Cerebellar nuclear complex (tissue), 1 donor: ENCODE measurements at places on chromosomes 4 and X.

GRCh38 chr4:23312686-23313085 lies 577.2 kb downstream of the PPARGC1A start:
- no peak for DNase-seq

DNA sequence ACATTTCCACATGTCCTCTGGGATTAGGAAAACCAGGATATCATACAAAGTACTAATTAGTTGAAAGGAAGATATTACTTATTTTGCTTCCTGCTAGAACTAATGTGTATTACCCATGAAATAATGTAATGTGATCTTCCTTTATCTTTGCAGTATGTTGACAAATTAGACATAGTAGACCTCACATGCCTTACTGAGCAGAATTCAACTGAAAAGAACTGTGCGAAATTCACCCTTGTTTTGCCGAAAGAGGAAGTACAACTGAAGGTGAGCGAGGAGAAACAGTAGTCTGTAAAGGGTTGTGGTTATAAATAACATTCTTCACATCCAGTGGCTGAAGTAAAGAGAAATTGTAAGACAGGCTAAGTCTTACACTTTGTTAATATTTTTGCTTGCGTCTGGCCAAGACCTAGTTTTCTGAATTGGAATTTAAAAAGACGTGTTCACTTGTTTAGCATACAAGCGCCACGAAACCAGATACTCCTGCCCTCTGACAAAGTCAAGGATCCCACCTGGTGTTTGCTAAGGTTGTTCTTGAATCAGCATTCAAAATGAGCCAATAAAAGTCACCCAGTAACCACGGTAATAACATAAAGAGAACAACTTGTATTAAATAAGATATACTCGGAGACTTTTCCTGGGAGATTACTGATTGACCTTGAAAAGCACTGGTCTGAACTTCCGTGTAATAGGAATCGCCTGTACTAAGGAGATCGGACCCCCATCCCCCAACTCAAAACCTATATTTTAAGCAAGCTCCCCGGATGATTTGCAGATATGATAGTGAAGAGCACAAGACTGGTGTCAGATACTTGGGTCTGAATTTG lies 16.9 kb downstream of the STAP1 start:
- no peak for DNase-seq

- DNase-seq: no peak
Measured at GRCh38 chr4:111979921-111980320, 165.3 kb upstream of the FAM241A start.

GRCh38 chrX:65148232-65148631 lies 172.0 kb upstream of the ZC4H2 start:
- no peak for DNase-seq

DNA sequence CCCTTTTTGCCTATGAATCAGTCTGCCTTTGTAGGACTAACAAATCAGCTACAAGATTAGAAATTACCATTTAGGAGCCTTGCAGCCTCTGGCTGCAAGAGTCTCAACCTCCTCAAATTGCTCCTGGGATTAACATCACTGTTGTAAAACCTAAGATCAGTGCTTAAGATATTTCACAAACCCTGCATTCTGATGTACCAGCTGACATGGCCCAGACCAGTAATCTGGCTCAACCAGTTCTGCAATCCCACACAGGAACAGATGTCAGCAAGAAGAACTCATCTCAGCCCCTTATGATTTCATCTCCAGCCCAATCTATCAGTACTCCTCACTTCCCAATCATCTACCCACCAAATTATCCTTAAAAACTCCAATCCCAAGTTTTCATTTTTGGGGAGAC lies 32.5 kb upstream of the AADAT start:
- DNase-seq: no peak

GRCh38 chr4:128279624-128280225 lies 7.9 kb downstream of the PGRMC2 start:
- no peak for DNase-seq

DNA sequence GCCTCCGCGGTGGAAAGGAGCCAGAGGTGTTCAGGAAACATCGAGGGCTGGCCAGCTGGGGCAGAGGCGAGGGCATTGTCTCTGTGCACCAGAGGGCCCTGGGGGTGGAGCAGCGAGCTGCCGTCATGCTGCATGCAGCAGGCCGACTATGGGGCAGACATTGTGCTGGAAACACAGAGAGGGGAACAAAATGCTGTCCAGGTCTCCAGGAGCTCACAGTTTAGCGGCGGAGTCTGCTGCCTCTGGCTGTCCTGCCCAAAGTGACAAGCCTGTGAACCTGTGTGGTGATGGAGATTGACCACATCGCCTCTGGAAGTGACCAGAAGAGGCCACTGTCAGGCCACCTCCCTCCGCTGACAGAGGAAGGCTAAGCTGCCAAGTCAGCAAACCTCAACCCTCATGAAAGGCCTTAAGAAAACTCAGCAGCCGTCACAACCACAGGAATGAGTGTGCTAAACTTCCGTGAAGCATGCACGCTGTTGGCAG lies 20.1 kb upstream of the SASH3 start:
- DNase-seq: no peak

DNA sequence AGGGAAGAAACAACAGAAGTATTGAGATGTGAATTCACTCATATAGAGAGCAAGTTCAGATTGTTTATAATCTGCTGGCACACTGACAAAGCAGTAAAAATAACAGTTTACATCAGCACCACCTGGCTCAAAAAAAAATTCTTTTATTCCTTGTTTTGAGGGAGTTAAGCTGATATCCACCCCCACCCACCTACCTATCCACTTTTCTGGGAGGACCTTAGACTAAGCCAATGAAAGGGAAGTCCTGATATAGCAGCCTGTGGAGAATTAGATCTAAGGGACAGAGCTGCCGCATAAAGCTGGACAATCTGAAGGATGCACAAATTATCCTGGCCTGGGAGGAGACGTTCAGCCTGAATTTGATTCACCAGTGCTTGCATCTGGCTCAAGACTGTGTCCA lies 264.5 kb downstream of the RCHY1 start:
- no peak for DNase-seq

DNA sequence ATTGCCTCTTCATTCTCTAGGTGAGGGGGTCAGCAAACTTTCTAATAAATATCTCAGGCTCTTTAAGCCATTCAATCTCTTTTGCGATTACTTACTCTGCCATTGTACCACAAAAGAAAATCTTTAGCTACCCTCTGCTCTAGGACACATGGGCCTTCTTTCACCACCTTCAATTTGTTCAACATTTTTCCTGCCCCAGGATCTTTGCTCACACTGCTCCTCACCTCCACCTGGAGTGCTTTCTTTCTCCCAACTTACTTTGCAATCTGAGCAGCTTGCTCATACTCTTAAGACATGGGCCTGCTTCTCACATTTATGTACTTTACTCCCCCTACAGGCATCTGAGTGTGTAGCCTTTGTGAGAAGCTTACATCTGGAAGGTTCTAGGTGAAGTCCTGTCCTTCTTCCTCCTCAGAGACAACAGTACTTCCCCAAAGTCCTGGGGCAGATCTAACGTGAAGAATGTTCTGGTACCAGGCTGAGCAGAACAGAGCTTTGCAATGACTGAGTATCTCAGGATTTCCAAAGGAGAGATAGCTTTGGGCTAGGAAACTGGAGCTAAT lies 55.0 kb upstream of the PRDM5 start:
- DNase-seq: no peak

GRCh38 chr4:48762408-48762807 lies 17.7 kb downstream of the FRYL start:
- no peak for DNase-seq

DNA sequence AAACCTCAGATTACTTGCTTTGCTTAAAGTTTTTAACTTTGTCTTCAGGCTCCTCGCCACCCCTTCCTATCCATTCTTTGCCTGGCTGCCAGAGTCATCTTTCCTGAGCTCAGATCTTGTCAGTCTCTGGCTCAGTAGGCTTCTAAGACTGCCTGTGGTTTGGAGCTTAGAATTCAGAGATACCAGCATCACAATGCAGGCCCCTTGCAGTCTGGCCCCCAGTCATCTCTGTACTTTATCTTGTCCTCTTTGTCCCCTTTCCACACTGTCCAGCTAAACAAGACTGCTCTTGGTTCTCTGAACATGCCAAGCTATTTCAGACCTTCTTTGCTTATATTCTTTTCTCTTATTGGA lies 3.0 kb downstream of the KIAA0232 start:
- no peak for DNase-seq

DNA sequence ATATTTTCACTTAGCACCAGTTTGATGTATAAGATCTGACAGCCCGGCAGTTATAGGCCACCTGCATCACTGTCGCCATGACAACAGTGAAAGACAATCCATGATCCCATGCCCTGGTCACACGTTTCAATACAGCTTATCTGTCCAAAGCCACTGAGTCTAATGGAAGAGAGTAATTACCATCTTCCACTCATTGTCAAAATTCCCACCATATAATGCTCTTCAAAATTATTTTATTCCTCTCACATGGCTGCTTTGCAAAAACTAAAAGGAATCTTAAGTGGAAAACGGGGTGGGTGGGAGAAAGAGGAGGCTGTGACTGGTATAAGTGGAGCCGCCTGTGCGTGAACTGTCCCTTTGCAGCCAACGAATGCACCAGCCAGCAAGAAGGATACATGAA lies 44.2 kb downstream of the MAML3 start:
- DNase-seq: no peak

- DNase-seq: no peak
Measured at GRCh38 chrX:38627683-38628082, 66.3 kb downstream of the TSPAN7 start.

- DNase-seq: no peak
Measured at GRCh38 chr4:72374159-72374558, 194.9 kb downstream of the ADAMTS3 start.

GRCh38 chr4:128866691-128867090 lies 57.2 kb downstream of the JADE1 start:
- DNase-seq: no peak

DNA sequence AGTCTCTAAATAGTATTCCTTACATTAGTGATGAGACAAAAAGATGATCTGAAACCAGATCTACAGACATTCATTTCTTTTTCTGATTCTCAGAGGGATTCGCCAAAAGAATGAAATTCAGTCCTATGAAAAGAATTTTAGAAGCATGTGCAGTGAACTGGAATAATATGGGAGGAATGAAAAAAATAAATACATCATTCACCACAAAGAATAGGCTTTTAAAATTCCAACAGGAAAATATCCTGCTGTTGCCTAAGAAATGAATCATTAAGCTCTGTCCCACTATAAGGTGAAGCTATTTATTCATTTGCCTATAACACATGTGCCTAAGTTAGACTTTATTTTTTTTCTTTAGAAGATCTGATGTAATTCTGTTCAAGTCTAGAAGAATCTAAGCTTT lies 165.9 kb downstream of the IL15 start:
- no peak for DNase-seq

- DNase-seq: no peak
Measured at GRCh38 chrX:2351321-2351720, 149.5 kb downstream of the DHRSX start.

DNA sequence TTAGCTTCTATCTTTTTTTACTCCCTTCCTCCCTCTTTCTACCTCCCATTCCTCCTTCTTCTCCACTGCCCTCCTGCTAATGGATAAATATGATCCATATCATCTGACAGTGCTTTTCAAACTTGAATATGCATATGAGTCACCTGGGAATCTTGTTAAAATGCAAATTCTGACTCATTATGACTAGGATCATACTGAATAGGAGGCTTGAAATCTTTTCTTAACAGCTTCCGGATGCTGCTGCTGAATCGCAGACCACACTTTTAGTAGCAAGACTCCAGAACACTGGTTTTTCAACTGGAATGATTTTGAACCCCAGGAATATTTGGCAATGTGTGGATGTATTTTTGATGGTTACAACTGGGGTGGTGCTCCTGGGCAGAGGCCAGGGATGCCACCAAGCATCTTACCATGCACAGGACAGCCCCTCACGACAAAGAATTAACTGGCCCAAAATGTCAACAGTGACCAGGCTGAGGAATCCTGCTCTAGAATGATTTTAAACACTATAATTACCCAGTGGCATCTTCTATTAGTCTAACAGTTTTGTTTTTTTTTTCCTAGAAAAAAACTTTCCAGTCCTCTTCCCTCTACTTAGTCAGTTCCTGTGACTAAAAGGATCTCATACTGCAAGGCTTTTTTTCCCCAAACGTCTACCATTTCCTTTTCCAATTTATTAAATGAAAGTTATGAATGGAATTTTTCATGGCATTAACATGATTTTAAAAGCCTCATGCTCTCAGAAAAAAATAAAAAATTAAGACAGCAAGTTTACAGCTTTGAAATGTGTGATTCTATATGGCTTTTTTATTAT lies 10.6 kb upstream of the PYURF start:
- no peak for DNase-seq

DNA sequence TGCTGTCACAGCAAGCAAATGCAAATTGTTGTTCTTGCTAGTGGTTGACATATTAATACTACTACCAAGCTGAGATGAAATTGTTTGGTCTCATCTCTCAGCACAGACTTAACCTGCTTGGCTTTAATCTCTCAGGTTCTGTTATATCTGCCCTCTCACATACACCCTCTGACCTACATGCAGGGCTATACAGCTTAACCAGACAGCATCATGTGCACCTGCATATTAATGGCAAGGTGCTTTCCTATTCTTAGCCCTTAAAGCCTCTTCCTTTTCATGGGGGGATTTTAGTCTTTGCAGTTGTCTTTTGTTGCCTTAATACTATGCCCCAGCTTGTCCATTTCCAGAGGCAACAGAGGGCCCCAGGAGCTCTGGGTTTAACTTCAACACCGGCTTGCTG lies 114.5 kb downstream of the NR3C2 start:
- no peak for DNase-seq

DNA sequence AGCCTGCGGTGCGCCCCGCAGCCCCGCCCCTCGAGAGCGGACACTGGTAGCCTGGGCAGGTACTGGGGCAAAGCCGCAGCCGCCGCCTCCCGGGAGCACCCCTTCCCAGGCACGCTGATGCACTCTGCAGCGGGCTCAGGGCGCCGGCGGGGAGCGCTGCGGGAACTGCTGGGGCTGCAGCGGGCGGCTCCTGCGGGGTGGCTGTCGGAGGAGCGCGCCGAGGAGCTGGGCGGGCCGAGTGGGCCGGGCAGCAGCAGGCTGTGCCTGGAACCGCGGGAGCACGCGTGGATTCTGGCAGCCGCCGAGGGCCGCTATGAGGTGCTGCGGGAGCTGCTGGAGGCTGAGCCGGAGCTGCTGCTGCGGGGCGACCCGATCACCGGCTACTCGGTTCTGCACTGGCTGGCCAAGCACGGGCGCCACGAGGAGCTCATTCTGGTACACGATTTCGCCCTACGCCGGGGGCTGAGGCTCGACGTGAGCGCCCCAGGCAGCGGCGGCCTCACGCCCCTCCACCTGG lies 401 bp downstream of the SOWAHD start:
- DNase-seq: no peak
